Left ventricle myocardium superior (tissue), 1 donor: ENCODE measurements at places on chromosomes 4 and X. TPM values are rescaled to one million over a fixed set of nuclear protein-coding genes. Genes with fewer than 3 reads are reported as not detected.

DNA sequence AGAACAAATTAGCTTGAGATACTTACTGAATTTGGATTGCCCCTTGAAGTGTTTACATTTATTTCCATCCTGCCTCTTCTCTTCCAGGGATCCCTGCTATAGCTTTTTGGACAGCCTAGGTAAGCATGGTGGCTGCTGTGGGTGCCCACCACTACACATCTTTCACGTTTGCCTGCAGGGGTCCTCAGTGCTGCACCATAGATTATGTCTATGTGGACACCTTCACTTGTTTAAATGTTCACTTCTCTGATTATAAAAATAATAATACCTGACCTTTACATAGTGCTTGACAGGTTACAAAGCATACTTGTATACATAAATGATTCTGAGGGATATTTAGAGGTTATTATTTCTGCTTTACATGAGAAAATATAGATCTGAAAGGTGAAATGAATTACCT, 67.9 kb upstream of the SLC4A4 start:
- DNase-seq: no peak

- DNase-seq: no peak
Observed at GRCh38 chr4:5852523-5853202, 40.2 kb downstream of the CRMP1 start.

DNA sequence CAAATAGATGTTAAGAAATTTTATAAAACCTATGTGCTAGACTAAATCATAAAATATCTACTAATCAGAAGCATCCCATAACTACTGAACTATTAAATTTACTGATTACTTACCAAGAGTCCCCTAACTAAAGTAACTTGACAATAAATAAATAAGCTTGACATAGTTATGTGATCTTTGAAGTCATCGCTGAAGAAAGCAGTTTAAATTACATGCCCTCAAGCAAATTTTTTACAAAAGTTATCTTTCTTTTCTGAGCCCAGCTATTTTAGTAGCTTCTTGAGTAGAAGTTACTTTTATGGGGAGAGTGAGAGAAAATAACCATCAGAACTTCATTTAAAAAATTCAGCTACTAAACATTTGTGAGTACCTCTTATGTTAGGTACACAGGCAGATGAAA, 150.9 kb upstream of the FAM241A start:
- DNase-seq: no peak

DNA sequence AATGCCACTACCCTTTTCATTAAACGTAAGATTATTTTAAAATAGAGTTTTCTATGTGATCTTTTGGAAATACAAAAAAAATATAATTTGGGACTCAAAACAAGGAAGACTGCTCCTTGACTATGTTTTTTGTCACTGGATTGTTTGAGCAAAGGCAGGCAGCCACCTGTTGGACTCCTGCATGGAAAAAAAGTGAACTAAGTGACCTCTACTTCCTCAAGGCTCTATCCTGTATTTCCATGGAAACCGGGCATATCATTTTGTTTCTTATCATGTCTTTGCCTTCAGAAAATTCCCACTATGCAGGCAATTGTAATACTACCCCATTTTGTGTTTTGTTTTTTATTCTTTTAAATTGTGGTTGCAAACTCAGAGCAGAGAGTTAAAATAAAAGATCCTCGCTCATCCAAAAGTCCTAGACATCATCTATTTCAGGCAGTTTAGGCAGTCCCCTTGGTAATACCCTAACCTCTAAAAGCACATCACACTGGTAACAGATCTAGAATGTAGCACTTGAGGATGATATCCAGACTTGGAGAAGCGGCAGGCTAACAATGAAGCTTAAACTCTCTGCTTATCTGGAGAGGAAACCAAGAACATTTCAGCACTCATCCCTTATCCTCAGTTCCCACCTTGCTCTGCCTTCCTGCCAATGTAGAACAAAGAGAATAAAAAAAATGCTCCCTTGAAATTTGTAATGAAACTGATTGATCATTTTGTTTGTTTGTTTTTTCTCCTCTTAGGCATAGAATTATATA, 165.7 kb downstream of the BANK1 start:
- no peak for DNase-seq

The ZNF141 gene
- total RNA-seq: 9.2 TPM

The L1CAM gene
- 4.8 TPM for total RNA-seq

DNA sequence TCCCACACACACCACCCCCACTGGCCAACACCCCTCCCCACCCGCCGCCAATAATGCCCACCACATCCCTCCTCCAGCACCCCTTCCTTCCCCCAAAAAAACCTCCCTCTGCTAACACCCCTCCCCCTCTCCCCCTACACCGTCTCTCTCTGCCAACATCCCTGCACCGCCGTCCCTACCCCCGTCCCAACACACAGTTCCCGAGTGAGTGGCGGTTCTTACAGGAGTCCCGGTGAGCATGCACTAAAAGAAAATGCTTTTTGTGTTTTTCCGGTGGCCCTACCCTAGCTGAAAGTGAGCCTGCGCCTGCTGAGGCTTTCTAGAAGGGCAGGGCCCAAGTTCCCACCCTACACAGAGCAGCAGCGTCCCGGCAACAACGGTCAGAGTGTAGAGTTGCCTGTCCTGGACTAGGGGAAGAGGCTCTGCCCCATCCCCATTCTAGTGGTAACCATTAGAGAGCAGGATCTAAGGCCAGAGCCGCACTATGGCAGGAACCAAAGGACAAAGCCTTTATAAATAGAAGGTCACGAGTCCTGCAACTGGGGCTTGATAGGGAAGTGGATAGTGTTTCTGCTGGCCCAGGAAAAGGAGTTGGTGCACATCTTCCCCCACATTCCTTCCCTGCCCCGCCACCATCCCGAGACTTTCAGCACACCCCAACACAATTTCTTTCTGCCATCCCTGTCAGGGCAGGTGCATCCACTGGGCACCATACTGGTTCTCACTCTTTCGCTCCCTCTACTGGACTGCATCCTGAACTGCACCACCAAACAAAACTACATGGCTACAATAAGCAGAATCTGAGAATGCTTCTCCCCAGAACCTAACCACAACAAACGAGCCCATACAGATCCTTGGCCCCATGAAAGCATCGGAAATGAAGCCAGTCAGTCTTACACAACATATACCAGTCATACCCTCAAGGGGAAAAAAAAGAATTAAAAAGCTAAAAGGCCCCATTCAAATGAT, 78.1 kb upstream of the PAGE3 start:
- no peak for DNase-seq

The PASD1 gene
- not detected for total RNA-seq

- DNase-seq: no peak
Observed at GRCh38 chrX:120136840-120137239, 21.1 kb upstream of the RHOXF1 start.

DNA sequence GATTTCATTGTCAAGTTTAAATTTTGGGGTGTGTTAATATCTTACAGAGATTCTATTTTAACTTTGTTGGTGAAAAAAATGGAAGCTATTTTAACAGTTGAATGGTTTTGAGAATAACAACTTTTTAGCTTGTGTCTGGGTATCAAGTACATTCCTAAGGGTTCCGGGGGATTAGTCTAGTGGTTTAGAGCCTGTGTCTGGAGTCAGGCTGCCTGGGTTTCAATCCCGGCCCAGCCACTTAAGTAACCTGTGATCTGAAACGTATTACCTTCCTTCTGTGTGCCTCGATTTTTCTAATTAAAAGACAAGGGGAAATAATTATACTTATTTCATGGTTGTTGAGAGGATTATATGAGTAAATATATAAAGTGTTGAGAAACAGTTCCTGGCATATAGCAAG, 288.6 kb upstream of the NR3C2 start:
- no peak for DNase-seq

GRCh38 chrX:135931644-135932487, 38.4 kb downstream of the SAGE1 start:
- peak; percentile 48 for DNase-seq

DNA sequence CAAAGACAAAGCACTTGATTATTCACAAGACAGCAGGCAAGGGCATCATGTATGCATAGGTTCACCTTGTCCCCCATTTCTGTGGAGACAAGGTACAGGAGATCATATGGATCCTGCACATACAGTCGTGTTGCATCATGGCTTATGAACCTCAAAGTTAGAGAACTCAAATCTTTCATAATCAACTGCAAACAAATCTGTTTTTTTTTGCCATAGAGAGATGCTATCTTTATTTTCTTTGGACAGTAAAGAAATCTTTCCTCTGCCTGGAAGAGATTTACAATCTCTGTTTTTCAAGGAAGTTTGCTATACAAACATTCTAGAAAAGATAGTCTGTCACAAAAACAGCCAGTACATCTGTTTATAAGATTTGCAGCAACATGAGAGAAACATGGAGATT, 578.8 kb downstream of the ANKRD50 start:
- no peak for DNase-seq

GRCh38 chrX:106932960-106933537, 12.8 kb downstream of the CLDN2 start:
- no peak for DNase-seq

DNA sequence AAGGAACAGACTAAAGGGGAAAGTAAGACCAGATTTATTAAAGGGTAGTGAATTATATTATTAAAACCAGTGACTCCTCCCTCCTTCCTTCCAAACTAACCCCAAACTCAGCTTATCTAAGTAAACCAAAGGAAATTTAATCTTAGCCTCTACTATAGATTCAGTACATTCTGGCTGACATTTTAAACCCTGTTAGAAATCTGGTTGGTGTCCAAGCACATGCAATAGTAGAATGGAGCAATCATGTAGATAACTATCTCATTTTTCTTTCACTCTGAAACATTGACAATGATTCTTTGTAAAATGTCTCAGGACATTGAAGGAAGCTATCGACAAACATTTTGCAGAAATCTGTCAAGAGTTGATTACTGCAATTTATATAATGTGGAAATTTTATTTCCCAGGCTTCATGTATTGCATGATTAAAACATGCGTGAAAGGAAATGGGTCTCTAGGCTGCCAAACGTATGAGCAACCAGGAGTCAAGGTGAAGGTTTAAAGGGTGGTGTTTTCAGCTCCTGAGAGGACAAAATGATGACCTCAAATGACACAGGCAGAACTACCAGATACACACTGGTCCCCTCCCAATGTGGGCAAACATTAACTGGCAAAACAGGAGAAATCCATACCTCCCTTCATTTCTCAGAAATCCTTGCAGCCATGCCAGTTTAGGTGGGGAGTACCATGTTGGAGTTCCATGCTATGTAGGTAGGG, 58.2 kb upstream of the RBM47 start:
- DNase-seq: no peak

DNA sequence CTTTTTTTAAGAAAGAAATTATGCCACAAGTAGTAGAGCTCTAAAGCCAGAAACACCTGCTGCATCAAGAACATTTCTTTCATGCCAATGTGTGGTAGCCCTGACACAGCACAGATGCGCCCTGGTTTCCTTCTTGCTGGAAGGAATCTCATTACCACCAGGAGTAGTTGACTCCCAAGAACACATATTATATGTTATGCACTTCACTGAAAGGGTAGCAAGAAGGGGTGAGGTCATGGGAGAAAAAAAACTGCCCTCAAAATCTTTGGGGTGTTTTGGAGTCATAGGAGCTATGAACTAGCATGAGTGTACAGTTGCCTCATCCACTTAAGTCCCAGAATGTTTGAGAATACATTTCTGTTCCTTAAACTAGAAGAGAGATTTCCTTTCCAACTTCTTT, 185.8 kb upstream of the C1QTNF7 start:
- DNase-seq: no peak

DNA sequence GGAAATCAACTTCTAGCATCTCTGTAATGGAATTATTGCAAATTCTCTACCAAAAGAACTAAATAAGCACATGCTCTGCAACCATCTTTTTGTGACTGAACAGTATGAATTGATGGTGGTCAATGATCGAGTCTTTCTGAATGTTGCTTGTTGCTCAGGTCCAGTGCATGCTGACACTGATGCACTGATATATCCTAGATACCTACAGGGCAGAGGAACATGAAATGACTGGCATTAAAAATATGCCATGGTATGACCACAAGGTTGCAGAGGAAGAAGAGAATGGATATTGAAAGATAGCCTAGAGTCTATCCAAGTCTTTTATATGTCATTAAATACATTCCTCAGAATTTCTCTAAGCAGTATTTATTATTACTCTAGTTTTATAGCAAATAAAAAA, 692.8 kb upstream of the TENM3 start:
- DNase-seq: no peak

The TSPYL2 gene
- total RNA-seq: 38.6 TPM

The AFF2 gene
- 0.30 TPM for total RNA-seq

DNA sequence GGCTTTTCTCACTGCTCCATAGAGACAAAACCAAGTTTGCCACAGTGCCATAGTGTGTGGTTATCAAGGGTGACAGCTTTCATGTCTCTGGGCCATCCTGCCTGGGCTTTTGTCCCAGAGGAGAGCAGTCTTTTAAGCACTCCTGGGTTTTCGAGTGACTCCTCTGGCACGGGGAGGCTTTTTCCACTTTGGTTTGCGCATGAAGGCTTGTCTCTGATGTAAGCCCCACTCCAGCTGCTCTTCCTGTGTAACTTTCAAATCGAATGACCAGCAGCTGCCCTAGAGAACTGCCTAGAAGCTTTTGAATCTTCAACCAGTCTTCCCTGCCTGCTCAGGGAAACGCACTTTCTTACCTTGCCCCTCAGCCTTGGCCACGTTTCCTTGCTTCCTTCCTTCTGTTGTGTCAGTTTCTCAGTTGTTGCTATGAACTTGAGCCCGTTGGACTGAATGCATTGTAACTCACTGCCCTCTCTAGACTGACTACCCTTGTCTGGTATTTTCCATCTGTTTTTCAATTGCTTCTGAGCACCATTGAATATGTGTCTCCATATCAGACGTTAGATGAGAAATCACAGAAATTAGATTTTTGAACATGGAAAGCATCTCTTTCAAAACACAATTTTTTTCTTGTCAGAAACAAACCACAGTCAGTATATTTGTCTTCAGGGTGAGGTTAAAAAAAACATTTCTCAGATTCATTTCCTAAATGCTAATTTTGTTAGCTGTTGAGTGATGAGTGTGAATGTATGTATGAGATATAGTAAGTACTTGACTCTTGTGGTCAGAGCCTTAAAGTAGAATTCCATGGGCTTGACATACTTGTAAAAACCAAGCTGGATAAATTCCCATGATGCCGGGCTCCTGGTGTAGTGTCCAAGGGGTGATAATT, 45.3 kb downstream of the SLC9A6 start:
- DNase-seq: peak; percentile 58

GRCh38 chr4:95599777-95600400, 51.1 kb upstream of the UNC5C start:
- no peak for DNase-seq

DNA sequence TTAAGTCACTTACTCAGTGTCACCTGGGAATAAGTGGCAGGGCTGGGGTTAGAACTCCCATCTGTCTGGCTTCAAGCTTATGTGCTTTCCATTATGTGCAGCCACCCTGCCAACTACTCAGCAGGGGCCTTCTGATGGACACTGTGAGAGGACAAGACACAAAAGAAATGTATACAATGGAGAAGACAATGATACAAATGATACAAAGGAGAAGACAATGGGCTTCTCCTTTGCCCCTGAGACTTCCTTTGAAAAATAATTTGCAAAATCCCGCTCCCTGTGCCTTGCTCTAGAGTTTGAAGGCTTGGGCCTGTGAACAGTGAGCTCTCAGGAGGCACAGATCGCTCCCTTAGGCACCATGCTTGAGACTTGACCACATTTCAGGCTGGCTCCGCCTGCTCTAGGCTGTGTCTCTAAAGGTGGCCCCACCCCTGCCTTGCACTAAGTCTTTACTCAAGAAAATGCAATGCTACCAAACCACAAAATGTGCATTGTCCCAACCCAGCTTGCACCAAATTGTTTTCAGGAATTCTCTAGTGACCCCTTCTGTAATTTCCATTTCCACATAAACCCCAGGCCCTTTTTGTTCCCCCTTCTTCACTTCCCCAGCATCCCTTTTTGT, 27.1 kb upstream of the STX18 start:
- DNase-seq: no peak

The RAB39B gene
- not detected for total RNA-seq

GRCh38 chrX:10172877-10173276, 16.1 kb downstream of the CLCN4 start:
- DNase-seq: no peak

GRCh38 chrX:152177052-152177451, 38.7 kb upstream of the MAGEA10 start:
- DNase-seq: no peak
